ENCODE measurements at places on chromosomes 3 and 15.

DNA sequence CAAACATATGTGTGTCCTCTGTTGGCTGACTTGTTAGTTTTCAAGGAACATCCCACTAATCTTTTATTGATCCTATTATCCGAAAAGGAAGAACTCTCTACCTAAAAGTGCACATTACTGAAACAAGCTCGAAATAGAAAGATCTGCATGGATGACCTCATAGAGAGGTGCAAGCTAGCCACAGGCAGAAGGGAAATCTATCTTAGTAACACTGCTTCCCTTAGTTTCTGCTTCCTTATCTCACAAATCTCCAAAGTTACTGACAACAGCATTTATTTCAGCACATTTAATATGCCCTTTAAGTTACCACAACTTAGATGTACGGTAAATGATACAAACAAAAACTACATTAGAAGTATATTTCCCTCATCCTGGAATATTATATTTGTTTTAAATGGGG lies 285.1 kb upstream of the CCDC54 start:
- DNase-seq, result no peak

DNA sequence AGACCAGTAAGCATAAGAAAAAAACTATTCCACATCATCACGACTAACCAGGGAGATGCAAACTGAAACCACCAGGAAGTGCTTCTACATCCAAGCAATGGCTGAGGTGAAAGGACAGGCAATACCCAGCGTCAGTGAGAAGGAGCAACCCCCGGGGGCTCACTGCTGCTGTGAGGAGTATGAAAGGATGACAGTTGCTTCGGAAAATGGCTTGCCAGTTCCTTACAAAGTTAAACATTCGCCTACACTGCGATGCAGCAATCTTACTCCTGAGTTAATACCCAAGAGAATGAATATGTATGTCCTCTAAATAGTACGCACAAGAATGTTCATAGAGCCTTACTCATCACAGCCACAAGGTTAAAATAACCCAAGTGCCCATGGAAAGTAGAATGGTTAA lies 13.3 kb upstream of the PLXNA1 start:
- no peak for DNase-seq

DNA sequence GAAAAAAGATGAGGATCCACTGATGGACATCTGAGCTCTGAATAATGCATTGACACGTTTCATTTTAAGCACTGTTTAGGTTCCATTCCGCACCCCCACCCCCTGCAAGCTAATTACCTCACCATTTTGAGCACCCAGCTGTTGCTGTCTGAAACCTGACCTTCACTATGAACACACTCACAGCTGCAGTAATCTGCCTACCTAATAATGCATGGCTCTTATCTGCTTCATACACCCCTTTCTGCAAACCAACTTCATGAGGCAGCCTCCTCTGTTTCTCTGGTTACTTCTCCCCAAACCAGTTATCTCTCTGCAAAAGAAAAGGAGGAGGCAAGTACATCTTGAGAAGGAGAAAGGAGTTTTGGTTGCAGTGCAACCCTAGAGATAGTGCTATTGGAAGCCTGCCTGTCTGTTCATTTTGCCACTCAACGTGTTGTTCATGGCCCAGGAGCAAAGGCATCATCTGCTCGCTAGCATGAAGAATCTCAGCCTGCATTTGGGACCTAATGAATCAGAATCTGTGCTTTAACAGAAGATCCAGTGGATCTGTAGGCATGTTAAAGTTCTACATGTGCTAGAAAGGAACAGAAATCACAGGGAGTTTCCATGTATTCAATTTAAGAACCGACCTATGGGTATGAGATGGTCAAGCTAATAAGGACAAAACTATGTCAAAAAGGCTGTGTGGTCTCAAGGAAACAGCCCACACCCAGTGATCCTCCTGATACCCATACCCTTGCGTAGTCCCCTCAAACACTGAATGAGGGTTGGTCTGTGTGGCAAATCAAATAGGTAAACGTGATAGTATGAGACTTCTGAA lies 87.2 kb downstream of the MB21D2 start:
- DNase-seq, result no peak

- DNase-seq, result no peak
Measured at GRCh38 chr3:49158792-49159191, 7.3 kb downstream of the CCDC71 start.

DNA sequence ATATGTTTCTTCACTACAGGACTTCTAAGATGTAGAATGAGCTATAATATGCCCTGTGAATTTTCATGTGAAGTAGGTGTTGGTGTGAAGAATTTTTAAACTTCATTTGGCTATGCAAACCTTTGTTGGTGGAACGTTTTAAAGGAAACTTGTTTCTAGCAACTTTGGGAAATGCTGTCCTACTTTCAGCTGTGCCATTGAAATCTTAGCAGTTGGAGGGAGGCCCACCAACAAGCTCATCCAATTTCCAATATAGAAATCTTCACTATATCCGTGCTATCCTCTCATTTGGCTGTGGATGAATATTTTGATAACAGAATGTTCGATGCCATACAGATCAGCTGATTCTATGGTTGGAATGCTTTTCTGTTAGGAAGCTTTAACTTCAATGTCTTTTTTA lies 51.3 kb downstream of the GRM7 start:
- DNase-seq, result no peak

GRCh38 chr15:32747921-32748342 lies 30.1 kb downstream of the GREM1 start:
- no peak for DNase-seq

GRCh38 chr3:28844298-28845005 lies 436.4 kb upstream of the RBMS3 start:
- no peak for DNase-seq

GRCh38 chr3:10378742-10379141 lies 57.8 kb upstream of the SEC13 start:
- DNase-seq, result no peak

GRCh38 chr3:195753581-195753980 lies 32.8 kb downstream of the MUC20 start:
- no peak for DNase-seq

DNA sequence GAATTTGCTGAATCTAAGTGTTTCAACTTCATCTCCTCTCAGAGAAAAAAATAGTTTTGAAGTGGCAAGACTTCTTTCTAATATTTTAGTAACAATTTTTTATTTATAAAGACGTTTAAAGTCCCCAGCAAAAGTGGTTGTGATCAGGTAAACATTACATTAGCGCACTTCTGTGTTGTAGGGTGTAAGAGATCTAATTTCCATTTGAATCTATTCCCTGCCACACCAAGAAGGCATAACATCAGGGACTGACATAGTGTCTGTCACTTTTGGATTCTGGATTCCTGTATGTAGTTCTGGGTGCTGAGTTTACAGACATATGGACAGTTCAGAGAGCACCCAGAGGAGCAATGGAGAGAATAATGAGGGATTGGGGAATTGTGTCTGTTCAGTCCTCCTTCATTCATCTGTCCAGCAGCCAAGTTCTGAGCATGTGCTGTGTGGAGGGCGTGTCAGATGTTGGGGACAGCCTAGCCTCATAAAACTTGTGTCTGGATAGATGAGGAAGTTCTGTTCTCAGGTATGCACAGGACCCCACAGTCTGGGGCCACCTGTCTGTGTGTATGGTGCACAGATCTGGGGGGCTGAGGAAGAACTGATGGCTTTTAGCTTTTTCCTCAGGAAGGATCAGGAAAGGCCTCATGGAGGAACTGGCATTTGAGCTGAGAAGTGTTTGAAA lies 65.6 kb downstream of the MAP2K5 start:
- no peak for DNase-seq

GRCh38 chr3:45365060-45365459 lies 23.3 kb upstream of the LARS2 start:
- no peak for DNase-seq

GRCh38 chr3:134807189-134807588 lies 12.1 kb downstream of the EPHB1 start:
- no peak for DNase-seq

DNA sequence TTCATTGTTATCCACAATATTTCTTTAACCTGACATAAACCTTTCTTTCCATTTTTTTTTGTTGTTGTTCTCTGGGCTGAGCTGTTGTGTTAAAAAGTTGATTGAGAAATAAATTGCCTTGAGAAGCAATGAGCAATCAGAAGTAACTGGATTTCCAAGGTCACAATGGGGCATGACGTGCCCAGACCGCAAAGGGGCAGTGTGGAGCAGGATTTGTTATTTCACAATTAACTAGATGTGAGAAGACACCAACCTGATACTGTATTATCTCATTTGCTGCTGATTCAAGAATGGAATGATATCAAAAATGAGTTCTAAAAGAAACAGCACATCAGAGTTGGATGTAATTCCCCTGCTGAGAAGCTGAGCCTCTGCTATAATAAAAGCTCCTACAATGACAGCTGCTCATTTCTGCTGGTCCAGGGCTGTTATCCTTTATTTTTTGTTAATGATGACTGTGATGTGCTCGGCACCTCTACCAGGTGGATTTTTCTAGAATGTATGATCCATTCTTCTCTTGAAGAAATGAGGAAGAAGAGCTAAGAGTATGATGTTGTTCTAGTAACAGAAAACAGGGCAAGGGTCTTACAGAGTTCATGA lies 28.1 kb downstream of the CPNE4 start:
- DNase-seq, result no peak

DNA sequence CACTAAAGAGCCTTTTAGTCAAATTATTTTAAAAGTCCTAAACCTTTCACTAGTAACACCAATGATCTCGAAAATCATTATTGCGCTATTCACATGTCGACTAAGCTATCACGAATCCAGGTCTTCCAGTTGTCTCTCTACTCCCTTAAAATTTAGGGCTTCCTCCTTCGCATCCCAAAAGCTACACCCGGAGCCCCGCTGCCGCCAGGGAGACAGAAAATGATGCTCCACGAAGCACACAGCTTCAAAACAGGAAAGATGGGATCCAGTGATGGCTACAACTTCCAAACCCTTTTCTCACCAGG lies 253 bp downstream of the IFT80 start:
- DNase-seq, result no peak
